ENCODE measurements at places on chromosomes 2 and 18.

DNA sequence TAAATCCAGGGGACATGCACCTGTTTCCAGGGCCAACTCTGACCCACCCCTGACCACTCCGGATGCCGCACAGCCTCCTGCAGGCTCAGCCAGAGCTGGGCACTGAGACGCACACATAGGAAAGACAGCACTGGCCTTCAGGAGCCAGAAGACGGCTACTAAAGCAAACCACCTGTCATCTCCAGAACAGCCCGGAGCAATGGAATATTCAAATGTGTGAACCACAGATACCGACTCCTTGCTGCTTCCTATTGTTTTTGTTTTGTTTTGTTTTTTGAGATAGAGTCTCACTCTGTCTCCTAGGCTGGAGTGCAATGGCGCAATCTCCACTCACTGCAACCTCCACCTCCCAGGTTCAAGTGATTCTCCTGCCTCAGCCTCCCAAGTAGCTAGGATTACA, 94.0 kb downstream of the LAMA1 start:
- DNase-seq = no peak

GRCh38 chr18:8724452-8724851, 19.1 kb downstream of the MTCL1 start:
- no peak for DNase-seq

- no peak for DNase-seq
Observed at GRCh38 chr2:67311536-67311935, 85.6 kb upstream of the ETAA1 start.

GRCh38 chr2:240149943-240150784, 9.7 kb upstream of the OTOS start:
- DNase-seq = no peak

- peak; percentile 77 for DNase-seq
Observed at GRCh38 chr2:240420206-240421104, 15.0 kb upstream of the GPC1 start.

DNA sequence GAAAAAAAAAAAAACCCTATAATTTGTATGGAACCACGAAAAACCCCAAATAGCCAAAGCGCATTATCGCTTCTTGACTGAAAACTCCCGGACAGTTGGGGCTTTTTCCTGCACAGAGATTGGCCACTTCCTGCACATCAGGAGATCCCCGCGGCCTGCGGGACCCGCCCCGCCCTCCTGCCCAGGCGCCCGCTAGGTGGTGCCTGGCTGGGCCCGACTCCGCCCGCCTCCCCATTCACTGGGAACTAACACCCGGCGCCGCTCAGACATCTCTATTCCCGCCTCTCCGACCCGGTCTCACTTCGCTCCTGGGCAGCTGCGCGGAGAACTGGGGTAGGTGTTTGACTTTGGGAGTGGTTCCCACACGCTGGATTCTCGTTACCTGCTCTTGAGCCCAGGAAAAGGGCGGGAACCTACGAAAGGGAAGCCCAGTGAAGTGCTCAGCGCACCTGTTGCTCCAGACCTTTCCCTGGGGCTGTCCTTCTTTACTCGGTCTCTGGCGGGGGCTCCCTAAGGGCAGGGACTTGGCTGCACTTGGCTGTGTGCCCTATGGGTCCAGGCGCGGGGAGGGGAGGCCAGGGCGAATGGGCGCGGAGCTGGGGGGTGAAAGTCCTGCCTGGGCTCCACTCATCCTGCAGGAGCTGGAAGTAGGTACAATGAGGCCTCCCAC, at the start of gene HMSD:
Gene HMSD, plus strand, starts transcription at position 234 of the 670 bp plus-strand sequence. CDS start 4,155 bp downstream, outside the sequence.
- DNase-seq = no peak

GRCh38 chr18:59357928-59358327, 1.1 kb downstream of the LMAN1 start:
- DNase-seq = no peak

GRCh38 chr18:6719098-6719846, 10.2 kb upstream of the ARHGAP28 start:
- no peak for DNase-seq

DNA sequence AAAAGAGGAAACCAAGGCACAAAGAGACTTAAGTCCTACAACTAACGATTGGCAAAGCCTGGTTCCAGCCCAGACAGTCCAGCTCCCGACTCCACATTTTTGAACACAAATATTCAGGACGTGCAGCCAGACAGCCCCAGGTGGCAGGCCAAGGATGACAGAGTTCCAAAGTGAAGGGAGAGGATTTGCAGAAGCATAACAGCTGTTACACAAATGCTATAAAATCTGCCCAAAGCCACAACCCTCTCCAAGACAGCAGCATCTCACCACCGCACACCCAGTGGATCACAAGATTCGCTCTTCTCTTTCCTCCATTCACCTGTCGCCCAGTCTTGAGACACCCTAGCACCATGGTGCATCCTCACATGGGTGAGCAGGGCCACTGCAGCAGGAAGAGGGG, 227.1 kb upstream of the ID2 start:
- no peak for DNase-seq

DNA sequence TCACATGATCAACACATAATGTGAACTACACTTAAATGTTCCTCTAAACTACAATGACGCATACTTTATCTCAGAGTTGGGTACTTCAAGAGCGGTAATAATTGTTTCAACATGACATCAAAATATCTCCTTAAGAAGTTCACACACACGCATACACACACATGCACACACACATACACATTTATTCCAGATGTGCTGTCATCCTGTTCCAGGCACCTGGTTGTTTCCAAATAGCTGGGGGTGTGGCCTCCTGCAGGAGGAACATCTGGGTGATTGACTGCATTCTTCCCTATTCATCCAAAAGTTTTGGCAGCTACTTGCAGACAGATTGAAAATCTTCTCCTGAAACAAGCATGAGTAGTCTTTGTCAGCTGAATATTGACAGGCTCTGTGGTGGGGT, 37.9 kb upstream of the PIK3C3 start:
- DNase-seq = no peak

DNA sequence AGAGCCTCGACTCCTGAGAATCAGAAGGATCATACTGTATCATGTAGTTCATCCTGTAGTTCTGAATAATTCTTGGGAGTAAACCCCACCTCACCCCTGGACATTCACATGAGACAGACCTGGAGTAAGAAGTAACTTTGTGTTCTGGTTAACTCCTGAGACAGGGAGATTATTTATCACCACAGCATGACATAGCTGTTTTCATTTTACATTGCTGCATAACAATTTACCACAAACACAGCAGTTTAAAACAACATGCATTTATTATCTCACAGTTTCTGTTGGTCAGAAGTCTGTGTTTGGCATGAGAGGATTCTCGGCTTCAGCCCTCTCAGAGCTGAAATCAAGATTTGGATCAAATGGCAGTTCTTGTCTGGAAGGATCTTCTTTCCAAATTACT, 855.8 kb upstream of the FANCL start:
- no peak for DNase-seq

GRCh38 chr2:4020153-4020552, 316.8 kb downstream of the DCDC2C start:
- DNase-seq = no peak

DNA sequence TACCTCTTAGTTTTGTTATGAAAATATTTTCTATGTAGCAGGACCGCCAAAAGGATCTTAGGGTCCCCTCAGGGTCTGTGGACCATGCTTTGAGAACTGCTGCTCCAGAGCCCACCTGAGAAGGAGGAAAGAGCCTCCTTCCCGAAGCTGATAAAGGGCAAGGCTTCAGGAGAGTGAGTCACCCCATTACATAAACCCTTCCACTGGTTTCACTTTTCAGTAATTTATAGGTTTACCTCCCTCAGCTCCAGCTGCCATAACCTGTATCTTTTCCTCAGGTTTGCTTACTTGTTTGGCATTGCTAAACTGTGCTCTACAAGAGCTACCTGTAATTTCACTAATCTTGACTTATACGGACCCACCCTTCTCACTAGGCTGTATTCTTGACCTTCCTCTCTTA, 6.6 kb downstream of the TTLL4 start:
- DNase-seq = no peak

All from mesenteric fat pad (tissue), 1 donor.